Activated CD8-positive, alpha-beta T cell treated with anti-CD3 and anti-CD28 coated beads, Interleukin-2, amount 10 ng/mL, durations not matched to agents 7 days and 5 days (primary cell): ENCODE measurements at places on chromosomes 4 and X.

DNA sequence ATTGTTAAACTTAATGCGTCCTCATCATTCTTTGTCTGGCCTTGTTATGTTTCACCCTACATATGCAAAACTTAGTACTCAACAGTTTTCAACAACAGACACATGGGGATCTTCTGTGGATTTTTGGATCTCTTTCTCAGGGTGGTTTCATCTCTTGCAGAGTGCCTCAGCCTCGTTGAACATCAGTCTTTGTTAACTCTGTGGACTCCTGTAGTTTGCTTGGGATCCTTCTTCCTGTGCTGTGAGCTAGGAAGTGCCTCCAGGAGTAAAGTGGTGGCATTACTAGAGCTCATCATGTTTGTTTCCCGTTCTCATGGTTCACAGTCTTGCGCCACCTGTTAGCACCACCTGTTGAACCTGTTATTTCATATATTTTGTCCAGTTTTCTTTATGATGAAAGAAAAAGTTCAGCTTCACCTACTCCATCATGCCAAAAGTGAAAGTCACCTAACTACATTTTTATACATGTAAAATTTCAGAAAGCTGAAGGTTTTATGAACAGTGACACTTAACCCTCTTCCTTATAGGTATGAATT is 27.5 kb upstream of the NDUFC1 start:
- no peak for DNase-seq

GRCh38 chrX:56233682-56234081 is 1.5 kb downstream of the KLF8 start:
- no peak for DNase-seq

DNA sequence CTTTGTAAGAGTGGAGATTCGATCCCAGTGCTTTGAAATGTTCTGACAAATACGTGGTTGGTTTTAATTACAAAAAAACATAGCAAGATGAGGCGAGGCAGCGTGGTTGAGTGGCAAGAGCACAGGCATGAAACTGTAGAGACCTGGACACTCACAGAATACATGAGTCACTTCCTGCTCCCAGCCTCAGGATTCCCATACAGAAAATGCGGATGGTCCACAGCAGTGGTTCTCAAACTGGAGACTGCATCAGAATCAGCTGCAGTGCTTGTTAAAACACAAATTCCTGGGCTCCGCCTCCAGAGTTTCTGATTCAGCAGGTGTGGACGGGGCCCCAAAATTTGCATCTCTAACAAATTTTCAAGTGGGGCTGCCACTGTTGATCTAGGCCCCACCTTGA is 10.1 kb downstream of the OTOP1 start:
- no peak for DNase-seq

GRCh38 chr4:52595001-52595400 is 64.1 kb downstream of the USP46 start:
- no peak for DNase-seq

- no peak for DNase-seq
Measured at GRCh38 chr4:8314691-8315255, 45.2 kb downstream of the HTRA3 start.

DNA sequence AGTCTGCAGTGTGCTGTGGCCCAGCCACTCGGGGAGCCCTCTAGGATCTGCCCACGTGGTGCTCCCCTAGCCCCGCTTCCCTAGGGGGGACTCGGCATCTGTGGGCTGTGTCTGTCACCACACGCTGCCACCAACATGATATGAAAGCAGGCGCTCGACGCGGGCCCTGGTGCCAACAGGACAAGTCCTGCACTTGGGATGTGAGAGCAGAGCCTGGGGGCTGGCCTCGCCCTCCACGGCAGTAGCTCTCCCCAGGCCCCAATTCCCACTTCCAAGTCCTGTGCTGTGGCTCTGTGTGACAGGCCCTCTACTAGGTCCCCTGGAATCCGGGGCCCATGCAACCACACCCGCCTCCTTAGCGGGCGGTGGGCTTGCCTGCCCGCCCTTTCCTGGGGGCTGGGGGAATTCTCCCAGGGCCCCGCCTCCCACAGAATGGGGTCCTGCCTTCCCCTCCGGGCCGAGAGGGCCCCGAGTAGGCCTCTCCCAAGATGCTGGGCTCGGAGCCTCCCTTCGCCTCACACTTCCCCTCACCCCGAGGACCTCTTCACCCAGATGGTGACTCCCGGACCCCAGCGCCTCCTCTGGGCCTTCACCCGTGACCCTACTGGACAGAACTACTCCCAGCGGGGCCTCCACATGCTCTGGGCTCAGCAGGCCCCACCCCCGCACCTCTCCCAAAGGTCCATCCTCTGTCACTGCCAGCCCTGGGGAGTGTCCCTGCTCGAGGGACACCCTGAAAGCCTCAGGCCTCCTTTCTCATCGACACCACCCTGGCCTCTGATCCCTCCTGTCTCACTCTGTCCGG is 11.2 kb downstream of the LRPAP1 start:
- DNase-seq: no peak

DNA sequence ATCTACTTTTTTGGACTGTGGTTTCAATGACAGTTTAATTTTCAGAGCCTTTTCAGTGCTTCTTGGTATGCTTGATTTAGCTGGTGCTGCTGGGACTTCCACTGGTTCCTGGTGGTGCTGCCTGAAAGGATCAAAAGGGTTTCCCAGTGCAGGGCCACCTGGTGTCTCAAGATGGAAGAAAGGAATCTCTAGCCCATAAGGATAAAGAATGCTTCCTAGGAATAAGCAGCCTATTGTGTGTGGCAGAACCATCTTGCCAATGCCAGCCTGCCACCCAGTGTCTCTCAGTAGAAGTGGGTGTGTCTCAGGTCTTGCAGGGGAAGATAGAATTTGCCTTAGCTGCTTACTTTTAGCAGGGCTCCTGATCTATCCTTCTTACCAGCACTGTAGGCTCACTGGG is 15.0 kb upstream of the RAI2 start:
- DNase-seq: no peak

DNA sequence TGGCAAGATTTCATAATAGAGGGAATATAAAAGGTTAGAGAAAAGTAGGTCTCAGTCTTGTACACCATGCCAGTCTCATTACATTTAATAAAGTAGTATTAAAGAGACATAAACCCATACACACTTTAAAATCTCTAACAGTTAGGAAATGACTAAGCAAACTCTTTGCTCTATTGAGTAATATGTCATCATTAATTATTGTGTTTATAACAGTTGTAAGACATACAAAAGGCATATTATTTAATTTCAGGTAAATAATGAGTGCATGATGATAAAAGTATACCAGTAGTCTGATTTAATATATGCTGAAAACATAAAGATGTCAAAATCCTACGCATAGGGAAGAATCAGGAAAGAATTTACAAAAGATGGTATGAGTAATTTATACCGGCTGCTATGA is 31.0 kb upstream of the FGG start:
- DNase-seq: no peak
